ENCODE measurements at places on chromosomes 6 and 20.

DNA sequence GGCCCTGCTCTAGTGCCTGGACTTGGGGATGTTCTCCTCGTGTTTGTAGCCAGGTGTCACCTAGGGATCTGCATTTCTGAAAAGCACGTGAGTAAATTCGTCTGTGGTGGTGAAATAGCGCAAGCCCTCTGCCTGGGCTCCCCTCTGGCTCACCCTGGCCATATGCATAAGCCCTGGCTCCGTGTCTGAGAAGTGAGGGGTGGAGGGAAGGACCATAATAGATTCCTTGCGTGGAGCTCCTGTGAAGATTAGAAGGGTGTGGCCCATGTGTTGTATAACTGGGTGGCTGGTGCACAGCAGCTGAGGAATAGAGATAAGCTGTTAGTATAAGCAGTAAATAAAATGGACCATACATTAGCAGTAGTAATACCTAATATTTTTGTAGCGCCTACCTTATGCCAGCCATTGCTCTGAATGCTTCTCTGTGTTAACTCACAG is 4.8 kb downstream of the BCAS1 start:
- DNase-seq: no peak

DNA sequence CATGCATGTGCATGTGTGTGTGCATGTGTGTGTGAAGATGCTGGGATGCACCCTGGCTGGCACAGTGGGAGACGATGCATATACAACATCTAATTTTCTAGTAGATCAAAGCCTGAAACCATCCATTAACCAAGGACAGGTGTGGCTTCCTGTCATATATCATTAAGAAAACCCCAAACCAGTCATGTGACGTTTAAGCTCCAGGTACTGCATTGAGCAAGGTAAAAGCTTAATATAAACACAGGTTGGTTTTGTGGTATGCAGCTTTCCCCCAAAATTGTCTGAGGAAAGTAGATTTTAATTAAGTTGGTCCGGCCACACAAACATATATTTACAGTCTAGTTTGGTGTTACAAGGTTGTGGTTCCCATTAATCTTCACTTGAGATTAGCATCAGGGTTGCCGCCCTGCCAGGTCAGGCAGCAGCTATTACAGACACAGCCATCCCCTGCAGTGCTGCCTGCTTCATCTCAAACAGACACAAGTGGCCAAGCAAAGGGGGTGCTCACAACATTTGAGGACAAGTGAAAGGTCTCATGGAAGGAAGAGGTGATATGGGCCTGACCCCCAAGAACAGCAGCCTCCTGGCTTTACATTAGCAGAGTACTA is 48.6 kb upstream of the NAA20 start:
- no peak for DNase-seq

GRCh38 chr20:4944518-4945313 is 56.6 kb downstream of the SLC23A2 start:
- DNase-seq: no peak

DNA sequence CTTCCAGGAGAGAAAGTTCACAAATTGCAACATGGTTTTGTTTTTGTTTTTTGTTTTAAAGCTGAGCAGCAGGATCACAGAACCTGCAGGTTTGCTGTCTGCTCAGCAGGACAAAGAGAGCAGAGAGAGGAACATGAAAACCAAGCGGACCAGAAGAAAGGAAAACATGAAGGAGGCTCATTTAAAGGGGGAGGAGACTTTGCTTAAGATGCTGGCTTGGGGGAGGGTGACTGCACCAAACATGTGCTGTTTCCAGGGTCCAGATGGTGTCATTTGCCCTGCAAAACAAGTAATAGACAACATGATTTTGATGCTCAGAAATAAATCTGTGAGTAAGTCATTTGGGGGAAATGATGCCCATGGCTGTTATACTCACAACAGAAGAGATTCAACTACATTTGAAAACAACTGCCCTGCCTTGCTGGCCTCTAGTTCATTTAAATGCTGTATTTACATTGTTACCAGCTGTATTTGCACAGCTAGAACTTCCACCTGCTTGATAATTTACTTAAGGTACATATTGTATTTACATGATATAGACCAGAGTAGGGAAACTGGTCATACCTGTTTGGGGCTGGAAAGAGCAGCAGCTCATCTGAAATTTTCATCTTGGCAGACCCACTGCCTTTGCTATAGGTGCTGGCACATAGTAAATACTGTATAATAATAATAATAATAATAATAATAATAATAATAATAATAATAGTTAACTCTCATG is 32.2 kb upstream of the CHD6 start:
- no peak for DNase-seq

DNA sequence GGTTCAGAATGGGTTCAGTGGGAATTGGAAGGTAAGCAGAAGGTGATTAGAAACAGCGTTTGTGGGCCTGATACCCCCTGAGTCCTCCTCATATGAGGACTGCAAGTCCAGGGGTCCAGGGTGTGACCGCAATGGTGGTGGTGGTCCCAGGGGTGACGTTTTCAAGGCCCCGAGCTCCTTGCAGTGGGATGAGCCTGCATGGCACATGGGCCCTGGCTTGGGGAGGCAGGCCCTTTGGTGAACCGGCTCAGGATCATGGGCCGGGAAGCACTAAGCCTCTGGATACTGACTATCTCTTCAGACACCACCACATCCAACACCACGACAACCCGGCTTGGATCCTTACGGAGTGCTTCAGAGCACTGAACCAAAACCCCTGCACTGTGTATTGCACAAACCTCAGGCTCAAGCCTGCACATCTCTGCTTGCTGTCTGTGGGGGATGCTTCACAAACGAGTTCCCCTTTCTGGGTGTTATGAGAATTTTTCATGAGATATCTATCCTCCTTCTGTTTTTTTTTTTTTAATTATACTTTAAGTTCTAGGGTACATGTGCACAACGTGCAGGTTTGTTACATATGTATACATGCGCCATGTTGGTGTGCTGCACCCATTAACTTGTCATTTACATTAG is 67.9 kb downstream of the STK35 start:
- no peak for DNase-seq

- DNase-seq: no peak
Measured at GRCh38 chr6:85417336-85417735, 32.5 kb upstream of the NT5E start.

DNA sequence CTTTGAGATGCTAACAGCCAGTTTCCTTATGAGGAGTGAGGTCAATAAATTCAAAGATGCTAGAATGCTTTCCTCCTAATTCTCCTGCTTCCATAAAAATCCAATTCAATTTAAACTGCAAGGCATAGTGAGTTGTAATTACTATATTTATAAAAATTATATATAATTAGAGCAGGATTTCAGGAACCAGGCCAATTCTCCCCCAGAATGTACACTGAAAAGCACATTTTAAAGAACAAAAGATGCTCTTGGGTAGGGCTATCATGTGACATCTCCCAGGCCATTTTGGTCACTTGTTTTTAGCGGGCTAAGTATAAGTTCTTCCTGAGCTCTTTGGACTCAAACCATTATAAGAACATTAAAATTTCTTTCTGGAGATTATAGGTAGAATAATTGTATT is 195.7 kb upstream of the KCNG1 start:
- no peak for DNase-seq

GRCh38 chr6:166752097-166752496 is 125.0 kb upstream of the RPS6KA2 start:
- no peak for DNase-seq

GRCh38 chr6:7833751-7834070 is 76.9 kb downstream of the TXNDC5 start:
- DNase-seq: no peak

DNA sequence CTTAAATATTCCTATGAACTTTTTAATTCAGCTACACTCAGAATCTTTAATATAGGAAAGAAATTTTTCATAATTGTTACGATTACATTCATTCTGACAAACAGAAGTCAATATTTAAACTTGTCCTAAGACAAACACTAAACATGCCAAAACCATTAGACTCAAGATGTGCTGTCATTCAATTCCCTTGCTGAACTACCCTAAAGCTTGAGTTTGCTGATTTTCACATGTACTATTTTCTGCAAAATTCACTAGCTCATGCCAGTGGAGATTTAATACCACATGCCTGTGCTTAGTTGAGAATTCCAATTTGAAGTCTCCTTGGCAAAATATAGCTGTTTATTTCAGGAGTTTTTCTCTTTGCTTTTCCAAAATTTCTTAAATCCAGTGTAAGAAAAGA is 448.0 kb downstream of the COL12A1 start:
- DNase-seq: no peak

- DNase-seq: no peak
Measured at GRCh38 chr20:40771848-40772511, 82.9 kb upstream of the MAFB start.

- DNase-seq: no peak
Measured at GRCh38 chr20:32823737-32824588, 4.2 kb downstream of the MAPRE1 start.

GRCh38 chr6:78502386-78502887 is 364.9 kb upstream of the IRAK1BP1 start:
- no peak for DNase-seq

DNA sequence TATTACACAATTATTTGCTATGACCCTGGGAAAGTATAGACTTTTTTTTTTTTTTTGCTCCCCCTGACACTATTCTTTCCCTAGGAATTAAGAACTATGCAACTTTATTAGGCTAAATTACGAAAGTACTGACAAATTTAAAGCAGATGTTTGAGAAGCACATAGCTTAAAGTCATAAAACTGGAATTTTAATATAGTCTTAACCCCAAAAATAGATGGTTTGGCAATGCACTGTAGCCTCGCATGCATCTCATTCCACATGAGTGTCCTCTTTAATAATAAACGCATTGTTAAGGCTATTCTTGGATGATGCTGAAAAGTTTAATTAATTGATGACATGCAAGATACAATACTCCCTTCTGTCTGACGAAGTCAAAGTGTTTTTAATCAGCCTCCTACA is 49.3 kb downstream of the TBC1D7 start:
- DNase-seq: no peak

DNA sequence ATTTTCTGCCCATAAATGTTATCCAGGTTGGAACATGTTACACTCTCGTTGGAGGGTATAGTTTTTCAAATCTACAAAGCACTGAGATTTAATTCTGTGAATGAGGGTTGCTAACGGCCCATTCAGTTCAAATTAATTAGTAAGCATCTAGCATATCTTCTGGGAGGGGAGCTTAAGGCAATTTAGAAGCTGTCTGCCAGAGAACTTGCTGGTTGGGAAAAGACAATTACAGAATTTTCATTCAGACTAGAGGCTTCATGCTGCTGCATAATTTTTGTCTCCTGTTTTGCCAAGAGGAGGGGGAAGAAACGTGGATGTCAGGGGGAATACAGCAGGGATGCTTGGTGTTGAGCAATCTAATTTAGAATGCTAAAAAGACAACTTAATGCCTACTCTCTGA is 268.3 kb upstream of the FAM83B start:
- DNase-seq: no peak

- DNase-seq: no peak
Measured at GRCh38 chr6:135938576-135939207, 87.2 kb downstream of the PDE7B start.

GRCh38 chr6:168968228-168968627 is 285.4 kb downstream of the THBS2 start:
- DNase-seq: no peak

DNA sequence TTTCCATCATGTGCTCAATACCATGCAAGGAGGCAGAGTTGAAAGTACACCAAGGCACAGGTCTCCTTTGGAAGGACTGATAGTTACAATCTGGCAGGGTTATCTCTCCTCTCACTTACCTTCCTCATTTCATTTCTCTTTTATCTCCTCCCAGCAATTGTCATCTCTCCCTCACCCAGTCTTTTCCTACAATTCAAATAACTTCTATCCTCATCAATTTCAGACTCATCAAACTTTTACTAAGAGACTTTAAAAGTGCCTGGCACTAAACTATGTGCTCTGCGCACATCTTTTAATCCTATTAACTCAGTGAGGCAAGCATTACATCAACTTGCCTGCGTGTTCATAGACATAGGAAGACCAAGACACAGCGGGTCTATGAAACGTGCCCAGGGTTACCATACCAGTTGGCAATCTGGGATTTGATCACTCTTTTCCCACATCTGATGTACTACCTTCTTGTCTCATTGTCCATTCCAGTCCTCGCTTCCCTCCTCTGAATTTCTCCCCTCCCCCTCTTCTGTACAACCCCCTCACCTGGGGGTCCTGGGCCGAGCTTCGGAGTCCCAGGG is 1.2 kb downstream of the VARS1 start:
- DNase-seq: no peak

DNA sequence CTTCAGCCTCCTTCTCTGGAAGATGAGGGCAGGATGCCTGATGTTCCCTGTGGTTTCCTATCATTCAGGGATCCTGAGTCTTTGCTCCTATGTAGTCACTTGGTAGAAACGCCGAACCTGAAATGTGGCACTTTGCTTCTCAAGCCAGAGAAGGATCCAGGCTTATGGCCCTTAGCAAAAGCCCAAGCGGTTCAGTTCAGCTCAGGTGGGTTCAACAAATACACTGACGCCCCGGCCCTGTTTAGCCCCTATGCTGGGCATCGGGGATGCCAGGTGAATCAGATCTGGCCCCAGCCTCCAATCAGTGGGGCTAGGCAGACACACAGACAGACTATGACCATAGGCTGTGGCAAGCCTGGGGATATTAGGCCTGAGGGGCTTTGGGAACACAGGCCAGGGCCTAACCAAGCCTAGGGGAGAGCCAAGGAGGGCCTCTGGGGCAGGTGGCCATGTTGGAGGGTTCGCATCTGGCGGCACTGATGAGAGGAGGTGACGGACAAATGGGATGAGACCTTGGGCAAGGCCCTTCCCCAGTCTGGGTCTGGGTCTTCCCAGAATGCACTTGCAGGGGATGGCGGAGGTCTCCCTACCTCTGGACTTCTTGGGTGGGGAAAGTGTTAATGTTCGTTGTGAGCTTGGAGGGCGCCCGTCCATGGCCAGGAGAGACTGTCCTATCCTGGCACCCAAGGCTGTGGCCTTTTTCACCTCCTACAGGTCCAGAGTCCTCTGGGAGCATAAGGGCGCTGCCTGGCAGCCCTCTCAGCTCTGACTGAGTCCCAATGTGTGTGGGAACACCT is 17.6 kb upstream of the SRC start:
- no peak for DNase-seq

- no peak for DNase-seq
Measured at GRCh38 chr6:138653435-138653834, 120.1 kb upstream of the CCDC28A start.

GRCh38 chr6:142400495-142400894 is 98.7 kb downstream of the ADGRG6 start:
- DNase-seq: no peak
